ENCODE measurements at places on chromosomes 16 and 17.

DNA sequence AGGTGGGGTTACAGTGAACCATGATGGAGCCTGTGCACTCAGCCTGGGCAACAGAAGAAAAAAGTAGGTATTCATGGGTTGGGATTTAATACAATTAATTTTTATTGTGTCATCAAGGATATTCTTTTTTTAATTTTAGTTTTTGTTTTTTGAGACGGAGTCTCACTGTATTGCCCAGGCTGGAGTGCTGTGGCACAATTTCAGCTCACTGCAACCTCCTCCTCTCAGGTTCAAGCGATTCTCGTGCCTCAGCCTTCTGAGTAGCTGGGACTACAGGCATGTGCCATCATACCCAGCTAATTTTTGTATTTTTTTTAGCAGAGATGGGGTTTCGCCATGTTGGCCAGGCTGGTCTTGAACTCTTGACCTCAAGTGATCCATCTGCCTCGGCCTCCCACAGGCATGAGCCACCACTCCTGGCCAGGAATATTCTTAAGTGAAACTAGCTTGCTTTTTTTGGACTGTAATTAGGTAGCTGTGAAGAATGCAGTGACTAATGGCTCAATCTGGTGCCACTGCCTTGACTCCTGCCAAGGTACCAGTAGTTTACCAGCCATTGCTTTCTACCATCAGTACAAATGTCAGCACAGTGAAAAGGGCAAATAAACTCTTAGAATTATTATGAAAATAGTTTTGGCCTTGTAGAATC, 4.8 kb downstream of the PPM1D start:
- DNase-seq = no peak

- DNase-seq = no peak
Observed at GRCh38 chr16:47644166-47644565, 183.0 kb downstream of the PHKB start.

DNA sequence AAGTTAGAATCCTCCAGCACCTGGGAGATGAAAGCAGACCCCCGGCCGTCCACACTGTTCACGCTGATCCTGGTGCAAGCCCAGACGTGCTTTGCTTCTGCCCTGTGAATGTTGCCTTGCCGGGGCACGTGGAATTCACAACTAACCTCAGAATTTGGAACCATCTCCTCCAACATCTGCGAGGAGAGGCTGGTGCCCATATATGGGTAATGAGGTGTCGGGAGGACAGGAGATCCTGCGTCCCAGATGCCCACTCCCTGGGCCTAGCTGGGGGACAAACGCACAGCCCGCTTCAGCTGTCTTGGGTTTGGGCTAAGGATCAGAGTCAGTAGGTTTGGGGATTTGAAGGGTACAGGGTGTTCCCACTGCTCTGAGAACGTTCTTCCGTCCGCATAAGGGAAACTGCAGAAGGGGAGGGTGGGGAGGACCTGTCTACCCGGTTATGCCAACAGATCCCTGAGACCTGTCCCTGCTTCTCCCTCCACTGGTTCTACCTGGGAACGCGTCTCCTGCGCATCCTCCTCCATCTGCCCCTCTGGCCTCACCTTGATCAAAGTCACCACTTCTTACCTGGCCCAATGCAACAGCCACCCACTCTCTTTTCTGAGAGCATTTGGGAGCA, 14.1 kb downstream of the PPL start:
- no peak for DNase-seq

DNA sequence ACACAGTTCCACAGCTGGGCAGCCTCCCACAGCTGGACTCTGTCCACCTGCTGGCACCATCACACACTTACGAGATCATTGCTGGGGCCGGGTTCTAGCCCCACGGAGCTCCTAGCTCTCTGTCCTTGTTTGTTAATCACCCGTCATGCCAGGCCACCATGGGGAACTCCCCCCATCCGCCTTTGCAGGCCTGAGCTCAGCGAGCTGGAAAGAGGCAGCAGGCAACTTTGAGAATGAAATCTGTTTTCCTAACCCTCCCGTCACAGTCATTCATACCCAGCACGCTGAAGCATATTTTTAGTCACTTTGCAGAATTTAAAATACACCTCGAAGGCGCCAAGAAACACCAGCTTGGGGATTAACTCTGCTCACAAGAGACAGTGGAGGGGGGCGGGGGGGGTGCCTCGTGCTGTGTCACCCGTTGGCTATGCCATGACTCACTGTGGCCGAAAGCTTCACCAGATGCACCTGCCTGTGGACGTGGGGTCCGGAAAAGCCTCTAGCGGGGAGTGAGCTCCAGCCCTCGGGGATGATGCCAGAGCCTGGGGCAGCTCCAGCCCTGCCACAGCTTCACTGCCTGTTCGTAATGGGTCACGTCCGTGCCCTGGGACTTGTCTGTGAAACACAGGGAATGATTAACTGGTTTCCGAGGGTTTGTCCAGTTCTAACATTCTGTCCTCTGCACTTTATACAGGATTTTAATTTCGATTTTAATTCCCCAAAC, 1.4 kb upstream of the SPNS2 start:
- DNase-seq = no peak

DNA sequence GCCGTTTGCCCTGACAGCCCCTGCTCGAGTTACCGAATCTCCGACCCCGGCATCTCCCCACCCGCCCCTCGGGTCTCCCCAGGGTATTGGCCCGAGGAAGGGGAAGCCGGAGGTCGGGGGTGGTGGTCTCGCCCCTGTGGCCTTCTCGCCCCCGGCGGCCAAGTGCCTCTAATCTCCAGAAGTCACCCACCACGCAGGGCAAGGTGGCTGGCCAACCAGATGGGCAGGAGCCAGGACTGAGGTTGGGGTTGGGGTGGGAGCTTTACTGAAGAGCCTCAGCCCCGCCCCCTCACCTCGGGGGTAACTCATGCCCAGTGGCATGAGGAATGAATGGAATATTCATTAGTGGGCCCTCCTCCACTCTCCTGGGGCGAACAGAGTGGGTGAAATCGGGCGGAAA, 637 bp downstream of the DHRS11 start:
- DNase-seq = no peak

DNA sequence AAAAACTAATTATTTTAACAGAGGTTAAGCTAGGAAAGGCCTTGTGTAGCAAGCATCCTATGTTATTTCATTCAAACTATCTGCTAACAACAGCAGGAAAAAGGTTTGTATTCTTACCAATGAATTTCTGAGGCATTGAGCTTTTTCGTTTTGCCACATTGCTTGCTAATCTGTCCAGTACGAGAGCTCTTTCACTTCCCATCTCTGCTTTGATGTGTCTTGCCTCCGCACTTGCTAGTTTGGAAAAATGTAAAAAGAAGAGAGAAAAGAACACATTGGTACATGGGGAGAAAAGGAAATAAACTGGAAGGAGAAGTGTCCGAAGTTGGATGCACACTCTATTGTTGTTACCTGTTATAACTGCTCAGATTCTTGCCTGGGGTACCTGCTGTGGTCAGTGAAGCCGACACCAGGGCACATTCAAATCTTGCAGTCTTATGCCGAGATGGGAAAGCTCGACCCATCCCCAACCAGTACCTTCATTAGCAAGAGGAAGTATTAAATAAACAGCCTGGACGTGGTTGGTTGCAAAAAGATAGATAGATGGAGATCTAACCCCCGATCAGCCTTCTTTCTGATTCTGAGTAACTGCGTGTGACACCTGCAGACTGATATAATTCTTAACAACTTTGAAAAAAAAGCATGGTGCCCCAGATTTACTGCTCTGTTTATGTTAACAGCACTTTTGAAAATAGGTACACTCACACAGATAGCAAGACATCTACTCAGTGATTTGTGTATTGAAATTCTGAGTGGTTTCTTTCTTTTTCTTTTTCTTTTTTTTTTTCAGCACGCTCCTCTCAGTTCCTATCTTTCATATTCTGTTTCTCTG, 40.0 kb downstream of the GRB7 start:
- no peak for DNase-seq

DNA sequence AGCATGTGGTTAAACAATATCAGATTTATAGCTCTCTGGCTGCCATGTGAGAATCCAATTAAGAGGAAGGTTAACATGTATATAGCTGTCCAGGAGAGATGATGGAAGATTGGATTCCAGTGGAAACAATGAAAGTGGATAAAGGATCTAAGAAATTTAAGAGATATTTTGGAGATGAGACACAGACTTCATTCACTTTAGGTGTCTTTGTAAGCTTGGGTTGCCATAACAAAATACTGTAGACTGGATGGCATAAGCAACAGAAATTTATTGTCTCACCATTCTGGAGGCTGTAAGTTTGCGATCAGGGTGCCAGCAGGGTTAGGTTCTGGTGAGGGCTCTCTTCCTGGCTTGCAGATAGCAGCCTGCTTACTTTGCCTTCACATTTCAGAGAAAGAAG, 155.9 kb upstream of the MYOCD start:
- DNase-seq = no peak

DNA sequence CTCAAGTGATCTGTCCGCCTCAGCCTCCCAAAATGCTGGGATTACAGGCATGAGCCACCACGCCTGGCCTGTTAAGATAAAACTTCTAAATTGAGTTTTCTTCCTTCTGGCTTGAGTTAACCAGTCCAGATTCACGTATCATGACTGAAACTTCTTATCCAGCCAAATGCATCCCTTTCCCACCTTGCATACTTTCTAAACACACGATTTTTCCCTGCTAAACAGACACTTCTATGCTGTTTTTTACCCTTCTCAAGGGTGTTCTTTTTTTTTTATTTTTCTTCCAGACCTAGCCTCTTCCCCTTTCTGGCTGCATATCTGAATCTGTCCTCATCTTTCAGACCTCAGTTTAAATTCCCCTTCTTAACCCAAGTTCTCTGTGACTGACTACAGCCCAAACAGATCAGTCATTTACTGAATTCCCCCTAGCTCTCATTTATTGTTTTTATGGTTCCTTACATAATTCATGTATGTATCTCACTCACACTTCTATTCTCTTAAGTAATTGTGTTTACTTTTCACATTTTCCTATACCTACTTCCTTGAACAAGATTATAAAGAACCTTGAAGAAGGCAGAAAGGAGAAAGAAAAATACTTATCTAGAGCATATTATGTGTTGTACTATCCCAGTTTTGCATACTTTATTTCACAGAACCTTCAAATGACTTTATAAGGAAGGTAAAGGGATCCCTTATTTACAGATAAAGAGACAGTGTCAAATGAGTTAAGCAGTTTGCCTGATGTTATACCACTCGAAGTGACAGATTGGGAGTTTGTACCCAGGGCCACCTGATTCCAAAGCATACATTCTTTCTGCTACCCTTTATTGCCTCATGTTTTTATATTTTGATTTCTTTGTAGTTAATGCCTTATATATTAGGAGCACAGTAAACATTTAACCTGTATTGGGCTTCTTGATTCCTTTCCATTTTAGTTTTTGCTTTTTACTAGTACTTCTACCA, 5.2 kb downstream of the EVI2B start:
- no peak for DNase-seq

Measured in caudate nucleus (tissue), 63 donors.